AG04449 (cell line): ENCODE measurements at places on chromosomes 6 and 20.

GRCh38 chr6:5606546-5606945 lies 345.2 kb downstream of the FARS2 start:
- DNase-seq = no peak

GRCh38 chr20:62694868-62695267 lies 13.8 kb upstream of the NTSR1 start:
- DNase-seq = no peak

DNA sequence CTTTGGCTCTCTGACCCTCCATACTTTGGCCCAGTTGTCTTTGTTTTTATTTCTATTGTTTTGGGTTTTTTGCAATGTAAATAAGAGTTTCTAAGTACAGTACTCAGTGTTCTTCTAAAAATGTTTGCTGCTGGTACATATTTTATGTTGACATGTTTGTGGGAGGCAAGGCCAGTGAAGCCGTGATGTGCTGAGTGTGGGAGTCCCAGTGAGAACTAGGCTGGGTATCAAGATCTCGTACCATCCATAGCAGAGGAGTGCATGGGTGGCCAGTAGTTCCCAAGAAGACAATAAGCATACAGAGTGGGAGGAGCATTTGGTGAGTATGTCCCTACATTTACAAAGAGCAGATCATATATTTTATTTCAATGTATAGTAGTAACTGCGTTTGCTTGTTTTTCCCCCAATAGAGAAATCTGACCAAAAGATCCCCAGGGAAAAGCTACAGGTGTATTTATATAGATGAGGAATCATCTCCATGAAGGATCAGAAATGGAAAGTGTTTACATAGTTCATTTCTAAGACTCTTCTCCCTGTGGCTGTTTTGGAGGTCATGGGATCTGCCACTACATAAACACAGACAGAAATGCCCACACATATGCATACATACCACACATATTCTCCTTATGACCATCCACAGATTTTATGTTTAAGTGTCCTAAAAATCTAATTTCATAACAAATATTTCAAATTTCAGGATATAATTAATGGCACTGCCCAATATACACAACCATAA lies 285.9 kb downstream of the ALDH8A1 start:
- no peak for DNase-seq

- DNase-seq = no peak
Observed at GRCh38 chr6:71179249-71179885, 109.2 kb upstream of the OGFRL1 start.

DNA sequence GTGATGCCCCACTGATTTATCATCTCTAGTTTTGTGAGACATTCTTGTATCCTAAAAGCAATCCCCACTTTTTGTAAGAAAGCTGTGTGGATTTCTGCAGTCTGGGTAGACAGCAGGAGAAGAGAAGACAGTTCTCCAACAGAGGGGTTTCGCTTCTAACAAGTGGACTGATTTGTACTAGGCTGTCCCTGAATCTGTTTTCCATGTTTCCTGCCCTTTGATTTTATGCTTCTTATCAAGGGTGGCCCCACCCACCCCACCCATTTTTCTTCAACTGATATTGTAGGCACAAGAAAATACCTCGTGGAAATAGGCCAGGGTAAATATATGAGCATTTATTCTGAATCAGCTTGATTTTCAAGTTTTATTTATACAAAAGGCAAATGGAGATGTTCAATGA lies 25.7 kb upstream of the JAG1 start:
- no peak for DNase-seq

DNA sequence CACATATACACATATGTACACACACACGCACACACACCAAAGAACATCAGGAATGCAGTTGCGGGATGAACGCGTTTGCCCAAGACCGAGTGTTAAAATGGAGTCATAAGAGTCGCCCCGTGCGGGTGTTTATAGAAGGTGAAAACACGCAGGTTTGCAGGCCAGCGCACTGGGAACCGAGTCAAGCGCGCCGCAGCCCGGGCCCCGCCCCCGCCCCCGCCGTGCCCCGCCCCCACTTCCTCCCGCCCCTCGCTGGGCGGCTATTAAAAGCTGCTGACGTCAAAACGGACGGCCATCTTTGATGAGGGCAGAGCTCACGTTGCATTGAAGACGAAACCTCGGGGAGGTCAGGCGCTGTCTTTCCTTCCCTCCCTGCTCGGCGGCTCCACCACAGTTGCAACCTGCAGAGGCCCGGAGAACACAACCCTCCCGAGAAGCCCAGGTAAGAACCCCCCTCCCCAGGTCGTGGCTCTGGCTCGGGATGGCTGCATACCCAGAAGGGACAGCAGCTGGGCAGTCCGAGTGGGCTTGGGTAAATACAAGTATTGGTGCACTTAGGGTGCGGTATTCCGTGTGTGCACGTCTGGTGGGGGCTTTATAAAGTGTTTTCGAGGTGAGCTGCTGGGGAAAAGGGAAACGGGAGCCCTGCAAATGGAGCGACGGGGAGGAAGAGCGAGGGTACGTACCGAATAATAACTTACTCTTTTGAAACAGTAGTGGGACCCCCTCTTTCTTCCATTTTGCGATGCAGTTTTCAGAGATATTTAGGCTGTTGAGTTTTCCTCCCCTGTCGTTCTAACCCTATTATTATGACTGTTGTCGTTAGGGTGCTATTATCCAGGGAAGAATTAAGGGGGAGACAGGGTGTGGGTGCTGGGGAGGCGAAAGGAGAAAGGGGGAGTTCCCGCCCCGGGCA lies at the start of gene SNAP25:
Gene SNAP25, plus strand, starts transcription at position 295 of the 916 bp plus-strand sequence. CDS start 56,662 bp downstream, outside the sequence.
- no peak for DNase-seq

DNA sequence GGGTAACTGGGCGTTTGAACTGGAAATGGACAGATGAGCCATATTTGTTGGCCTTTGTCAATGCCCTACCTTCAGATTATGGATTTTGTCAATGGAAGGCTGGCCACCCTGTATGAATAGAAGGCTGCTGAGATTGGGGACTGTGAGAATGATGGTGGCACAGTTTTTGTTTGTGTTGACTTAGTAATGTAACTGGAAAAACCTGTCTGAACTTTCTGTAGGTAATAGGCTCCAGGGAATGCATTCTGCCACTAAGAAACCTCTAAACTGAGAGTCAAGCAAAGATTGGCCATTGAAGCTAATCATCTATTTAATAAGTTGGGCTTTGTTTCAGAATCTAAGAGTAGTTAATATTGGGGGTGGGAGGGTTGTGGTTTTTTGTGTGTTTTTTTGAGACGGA lies 97.5 kb downstream of the FOXO3 start:
- DNase-seq = no peak
